HCT116 (cell line): ENCODE measurements at places on chromosomes 11 and 22.

DNA sequence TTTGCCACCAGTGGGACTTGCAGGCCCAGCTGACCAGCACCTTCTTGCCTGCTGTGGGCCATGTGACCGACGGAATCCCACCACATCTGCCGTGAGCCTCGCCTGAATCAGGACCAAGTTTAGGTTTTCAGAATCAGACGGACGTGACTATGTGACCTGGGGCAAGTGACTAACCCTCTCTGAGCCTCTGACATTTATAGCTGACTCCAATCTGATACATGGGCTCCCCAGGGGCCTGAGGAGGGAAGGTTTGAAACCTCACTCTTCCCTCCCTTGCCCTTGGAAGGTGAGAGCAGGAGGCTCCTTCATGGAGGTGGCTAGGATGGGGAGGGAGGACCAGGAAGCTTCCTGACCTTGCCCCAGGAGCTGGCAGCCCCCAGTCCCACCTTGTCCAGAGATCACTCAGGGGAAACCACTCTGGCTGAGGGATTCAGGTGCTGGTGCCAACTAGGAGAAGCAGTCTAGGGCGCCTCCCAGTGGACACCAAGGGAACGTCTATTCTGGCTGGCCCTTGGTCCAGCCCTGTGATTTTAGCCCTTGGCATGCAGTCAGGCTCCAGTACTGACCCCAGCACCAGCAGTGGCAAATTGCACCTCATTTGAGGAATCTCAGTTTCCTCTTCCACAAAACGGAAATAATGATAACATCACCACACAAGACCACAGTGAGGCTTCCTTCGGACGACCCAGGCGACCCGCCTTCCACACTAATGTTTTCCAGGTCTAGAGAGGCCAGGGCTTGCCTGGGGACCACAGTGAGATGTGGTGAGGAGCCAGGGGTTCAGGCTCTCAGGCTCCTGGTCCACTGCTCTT, 47.2 kb upstream of the SYT7 start:
- DNase-seq: peak; percentile 45
- no peak overlapping the region for H3K4me3 ChIP-seq
- H3K27ac ChIP-seq: peak overlapping the region; percentile 68; the same call in 1 of the 2 replicates
- H3K27me3 ChIP-seq: no peaks in the 10 kb centered on the region
- no peaks in the 10 kb centered on the region for H3K36me3 ChIP-seq
- H3K4me1 ChIP-seq: peaks cover 53% of the 10 kb centered on the region

DNA sequence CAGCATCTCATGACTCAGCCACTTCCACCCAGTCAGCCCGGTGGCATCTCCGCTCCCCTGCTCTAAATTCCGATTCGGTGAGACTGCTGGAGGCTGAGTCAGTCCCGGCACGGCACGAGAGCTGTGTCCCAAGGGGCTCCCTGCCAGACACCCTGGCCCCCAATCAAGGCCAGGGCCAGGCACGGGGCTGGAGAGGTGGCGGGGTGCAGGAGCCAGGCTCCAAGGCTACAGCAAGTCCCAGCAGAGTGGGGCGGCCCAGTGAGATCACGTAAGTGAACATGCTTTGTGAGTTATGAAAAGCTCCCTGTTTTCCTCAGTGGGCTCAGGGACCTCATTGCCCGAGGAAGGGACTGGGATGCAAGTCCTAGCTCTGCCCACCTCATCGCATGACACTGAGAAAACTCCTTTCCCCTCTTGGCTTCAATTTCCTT, 3.0 kb downstream of the C11orf68 start:
- H3K27me3 ChIP-seq: no peaks in the 10 kb centered on the region
- peak; percentile 89 for DNase-seq
- H3K4me1 ChIP-seq: peaks cover 68% of the 10 kb centered on the region
- H3K36me3 ChIP-seq: peaks cover 11% of the 10 kb centered on the region; the same call in 1 of the 2 replicates
- peak overlapping the region; percentile 95 for H3K4me3 ChIP-seq
- peak overlapping the region; percentile 95 for H3K27ac ChIP-seq

GRCh38 chr11:121291319-121291718, 1.3 kb upstream of the SC5D start:
- no peaks in the 10 kb centered on the region for H3K27me3 ChIP-seq
- no peak overlapping the region for H3K27ac ChIP-seq
- no peak for DNase-seq
- H3K4me1 ChIP-seq: peaks cover 5% of the 10 kb centered on the region; the same call in 1 of the 2 replicates
- H3K4me3 ChIP-seq: no peak overlapping the region

DNA sequence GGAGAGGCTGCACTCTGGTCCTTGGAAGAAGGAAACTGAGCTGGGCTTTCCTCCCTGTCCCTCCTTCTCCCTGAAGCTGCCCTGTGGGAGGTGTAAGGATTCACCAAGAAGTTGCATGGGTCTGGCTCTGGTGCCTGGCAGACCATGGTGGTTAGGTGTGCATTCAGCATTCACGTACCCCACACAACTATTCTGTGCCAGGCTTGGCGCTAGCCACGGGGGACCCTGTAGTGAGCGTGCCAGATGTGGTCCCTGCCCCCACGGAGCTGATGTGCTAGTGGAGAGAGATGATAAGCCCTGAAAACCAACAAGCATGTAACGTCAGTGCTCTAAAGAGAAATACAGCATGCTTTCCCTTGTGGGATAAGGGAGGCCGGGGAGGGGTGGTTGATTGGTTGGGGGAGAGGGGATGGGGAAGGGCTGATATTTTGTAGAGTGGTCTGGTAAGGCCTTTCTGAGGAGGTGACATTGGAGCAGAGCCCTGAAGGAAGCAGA, 48.9 kb downstream of the CD82 start:
- no peaks in the 10 kb centered on the region for H3K36me3 ChIP-seq
- H3K27me3 ChIP-seq: no peaks in the 10 kb centered on the region
- DNase-seq: no peak
- no peak overlapping the region for H3K27ac ChIP-seq
- no peak overlapping the region for H3K4me3 ChIP-seq
- no peaks in the 10 kb centered on the region for H3K4me1 ChIP-seq

DNA sequence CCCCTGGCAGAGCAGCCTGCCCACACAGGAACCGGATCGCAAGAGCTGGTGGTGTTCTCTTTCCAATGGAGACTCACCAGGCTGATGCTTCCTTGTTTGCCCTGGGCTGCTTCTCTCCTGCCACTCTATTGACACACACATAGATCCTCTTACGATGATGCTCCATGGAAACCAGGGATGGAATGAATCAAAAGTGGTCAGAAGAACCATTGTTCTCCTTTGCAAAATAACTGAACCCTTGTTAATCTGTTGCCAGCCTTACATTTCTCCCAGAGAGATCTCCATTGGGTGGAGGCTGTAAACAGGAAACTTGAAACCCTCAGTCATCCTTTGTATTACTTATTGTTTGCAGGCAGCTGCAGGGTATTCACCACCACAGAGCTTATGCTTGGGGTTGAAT, 24.6 kb upstream of the LDLRAD3 start:
- no peak for DNase-seq
- H3K4me3 ChIP-seq: no peak overlapping the region
- no peak overlapping the region for H3K27ac ChIP-seq
- 0 out of 2 replicates have a peak, but pooled peaks cover 13% of the 10 kb centered on the region for H3K27me3 ChIP-seq
- H3K4me1 ChIP-seq: no peaks in the 10 kb centered on the region

GRCh38 chr11:96367342-96367741, 22.4 kb downstream of the CCDC82 start:
- H3K27ac ChIP-seq: no peak overlapping the region
- no peak for DNase-seq
- no peaks in the 10 kb centered on the region for H3K27me3 ChIP-seq

DNA sequence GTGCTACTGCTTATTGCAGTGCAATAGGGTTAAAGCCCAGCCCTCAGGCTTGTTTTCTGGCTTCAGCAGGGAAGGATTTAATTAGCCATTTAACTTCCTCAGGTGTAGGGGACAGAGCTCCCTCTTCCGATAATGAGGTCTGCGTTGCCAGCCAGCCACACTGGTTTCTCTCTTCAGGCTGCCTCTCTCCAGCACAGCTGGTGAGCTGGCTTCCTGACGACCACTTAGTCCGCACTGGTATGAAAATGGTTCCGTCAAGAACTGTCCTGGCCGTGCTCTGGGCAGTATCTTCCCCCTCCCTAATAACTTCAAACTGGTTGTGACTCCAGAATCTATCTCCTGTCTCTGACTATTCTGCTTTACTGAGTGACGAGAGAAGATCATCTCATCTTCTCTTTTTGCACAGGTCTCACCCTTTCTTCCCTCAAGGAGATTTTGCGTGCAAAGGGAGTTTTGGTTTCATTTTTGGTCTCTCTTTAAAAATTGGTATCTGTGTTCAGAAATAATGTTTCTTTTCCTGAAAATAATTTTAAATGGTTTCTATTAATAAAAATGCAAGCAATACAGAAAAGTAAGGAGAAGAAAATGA, 49.2 kb downstream of the CNTN5 start:
- H3K4me1 ChIP-seq: no peaks in the 10 kb centered on the region
- no peak overlapping the region for H3K27ac ChIP-seq
- no peak overlapping the region for H3K4me3 ChIP-seq

DNA sequence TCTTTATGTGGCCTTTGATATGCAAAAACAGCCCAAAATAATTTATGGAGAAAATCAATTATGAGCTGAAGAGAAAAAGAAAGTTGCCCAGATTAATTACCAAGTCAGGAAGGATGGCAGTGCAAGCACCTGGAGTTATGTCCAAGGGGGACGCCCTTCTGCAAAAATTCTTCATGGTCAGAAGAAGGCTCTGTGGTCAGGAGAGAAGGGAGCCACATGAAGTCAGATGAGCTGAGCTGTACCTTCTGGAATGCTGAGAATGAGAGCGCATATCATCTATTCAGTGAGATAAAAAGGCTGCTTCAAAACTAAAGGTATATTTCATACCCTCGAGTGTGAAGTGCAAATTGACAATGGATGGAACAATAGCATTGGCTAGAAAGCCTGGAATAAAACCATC, 607.4 kb downstream of the NTM start:
- H3K4me3 ChIP-seq: no peak overlapping the region
- DNase-seq: no peak
- no peak overlapping the region for H3K27ac ChIP-seq
- H3K4me1 ChIP-seq: no peaks in the 10 kb centered on the region
- no peaks in the 10 kb centered on the region for H3K36me3 ChIP-seq
- H3K27me3 ChIP-seq: no peaks in the 10 kb centered on the region

- DNase-seq: no peak
- peaks cover 37% of the 10 kb centered on the region; the same call in 1 of the 2 replicates for H3K27me3 ChIP-seq
- H3K4me3 ChIP-seq: no peak overlapping the region
- H3K36me3 ChIP-seq: no peaks in the 10 kb centered on the region
- H3K4me1 ChIP-seq: no peaks in the 10 kb centered on the region
Observed at GRCh38 chr11:133971881-133972280, 15.1 kb upstream of the IGSF9B start.

DNA sequence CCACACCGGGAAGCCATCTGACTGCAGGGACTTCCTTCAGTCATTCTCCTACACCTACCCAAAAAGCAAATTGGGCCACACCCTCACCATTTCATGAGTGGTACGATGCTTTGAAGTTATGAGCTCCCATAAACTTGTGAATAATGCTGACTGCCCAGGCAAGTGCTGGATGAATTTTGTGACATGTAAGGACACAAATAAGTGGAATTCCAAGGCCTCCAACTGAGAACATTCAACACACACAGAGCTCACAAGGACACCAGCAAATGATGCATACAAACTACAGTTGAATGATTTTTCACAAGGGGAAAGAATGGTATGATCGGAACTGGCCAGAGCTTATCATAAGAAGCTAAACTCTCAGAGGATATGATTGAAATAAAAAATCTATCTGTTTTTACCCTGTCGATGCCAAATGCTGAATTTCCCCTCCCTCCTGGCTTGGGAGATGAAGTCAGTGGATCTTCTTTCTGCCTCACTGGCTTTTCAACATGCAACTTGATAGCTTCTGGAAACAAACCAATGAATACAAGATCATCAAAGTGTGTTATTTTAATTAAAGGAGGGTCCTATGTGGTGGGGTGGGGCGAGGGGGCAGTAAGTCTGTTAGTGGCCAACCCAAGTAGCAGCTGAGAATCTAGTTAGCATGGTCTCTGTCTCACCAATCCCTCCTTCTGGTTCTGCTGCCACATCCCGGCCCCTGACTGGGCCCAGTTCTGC, 123.8 kb downstream of the WT1 start:
- no peaks in the 10 kb centered on the region for H3K36me3 ChIP-seq
- H3K4me3 ChIP-seq: no peak overlapping the region
- no peaks in the 10 kb centered on the region for H3K27me3 ChIP-seq

GRCh38 chr11:81112718-81113117, 1620.9 kb downstream of the FAM181B start:
- DNase-seq: no peak
- H3K27me3 ChIP-seq: no peaks in the 10 kb centered on the region
- H3K4me1 ChIP-seq: no peaks in the 10 kb centered on the region
- no peak overlapping the region for H3K4me3 ChIP-seq

- no peak for DNase-seq
- no peaks in the 10 kb centered on the region for H3K27me3 ChIP-seq
- H3K4me1 ChIP-seq: no peaks in the 10 kb centered on the region
- H3K4me3 ChIP-seq: no peak overlapping the region
- no peaks in the 10 kb centered on the region for H3K36me3 ChIP-seq
Observed at GRCh38 chr11:129598378-129598777, 217.3 kb upstream of the TMEM45B start.

DNA sequence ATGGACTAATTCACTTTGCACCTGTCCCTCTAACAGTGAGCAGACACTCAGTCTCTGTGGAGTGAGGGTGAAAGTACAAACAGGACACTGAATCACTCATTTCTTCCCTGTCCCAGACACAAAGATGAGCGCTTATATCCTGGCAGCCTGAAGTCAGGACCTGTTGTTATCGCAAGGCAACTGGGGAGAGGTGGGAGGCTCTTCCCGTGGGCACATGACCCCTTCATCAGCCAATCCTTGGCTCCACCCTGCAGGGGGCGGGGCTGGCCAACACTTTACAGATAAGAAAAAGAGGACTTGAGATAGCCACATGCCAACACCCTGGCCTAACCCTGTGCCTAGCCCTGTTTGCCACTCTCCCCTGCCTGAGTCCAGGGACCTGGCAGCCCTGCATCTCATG, 29.5 kb upstream of the TESMIN start:
- peaks cover 14% of the 10 kb centered on the region for H3K4me1 ChIP-seq
- no peaks in the 10 kb centered on the region; the same call in 1 of the 2 replicates for H3K36me3 ChIP-seq
- no peak overlapping the region for H3K27ac ChIP-seq
- H3K27me3 ChIP-seq: no peaks in the 10 kb centered on the region
- peak; percentile 4 for DNase-seq

GRCh38 chr22:17108256-17109112, 12.7 kb downstream of the TMEM121B start:
- H3K4me1 ChIP-seq: no peaks in the 10 kb centered on the region
- no peak overlapping the region for H3K4me3 ChIP-seq
- H3K36me3 ChIP-seq: no peaks in the 10 kb centered on the region
- no peak overlapping the region for H3K27ac ChIP-seq
- no peak for DNase-seq
- no peaks in the 10 kb centered on the region for H3K27me3 ChIP-seq

DNA sequence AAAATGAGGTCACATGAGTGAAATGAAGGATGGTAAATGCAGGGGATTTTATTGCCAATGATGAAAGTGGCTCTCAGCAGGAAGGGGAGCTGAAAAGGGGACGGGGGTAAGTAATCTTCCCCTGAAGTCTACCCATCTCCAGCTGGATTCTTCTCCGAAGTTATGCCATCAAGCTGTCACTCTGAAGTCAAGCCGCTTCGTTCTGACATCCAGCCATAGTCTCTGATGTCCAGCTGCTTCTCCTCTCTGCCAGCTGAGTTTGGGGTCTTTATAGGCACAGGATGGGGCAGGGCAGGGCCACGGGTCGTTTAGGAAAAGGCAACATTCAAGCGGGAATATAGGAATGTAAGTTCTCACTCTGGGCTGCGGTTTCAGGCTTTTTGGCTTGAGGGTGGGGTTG, 181.9 kb upstream of the ANO3 start:
- H3K27me3 ChIP-seq: no peaks in the 10 kb centered on the region
- no peak overlapping the region for H3K27ac ChIP-seq
- H3K4me3 ChIP-seq: no peak overlapping the region
- no peaks in the 10 kb centered on the region for H3K36me3 ChIP-seq
- no peaks in the 10 kb centered on the region for H3K4me1 ChIP-seq

- DNase-seq: peak; percentile 77
- H3K27me3 ChIP-seq: no peaks in the 10 kb centered on the region
- peaks cover 19% of the 10 kb centered on the region for H3K4me1 ChIP-seq
- no peak overlapping the region for H3K27ac ChIP-seq
- H3K36me3 ChIP-seq: no peaks in the 10 kb centered on the region
Observed at GRCh38 chr11:107696140-107696539, 15.7 kb downstream of the SLN start.
